ENCODE measurements at places on chromosomes 2 and 18. TPM values are rescaled to one million over a fixed set of nuclear protein-coding genes. Genes with fewer than 3 reads are reported as not detected.

Gene TDRD15
- polyA plus RNA-seq, result not detected

Gene DYNAP
- not detected for polyA plus RNA-seq

Gene INHBB
- not detected for polyA plus RNA-seq

Gene SERPINB10
- polyA plus RNA-seq, result not detected

Gene PTPRN
- polyA plus RNA-seq, result not detected

Gene MC4R
- polyA plus RNA-seq, result not detected

Gene C2orf92
- not detected for polyA plus RNA-seq

Gene MAB21L4
- polyA plus RNA-seq, result 1.7 TPM

Gene CNDP1
- 0.60 TPM for polyA plus RNA-seq

Gene SERPINB12
- polyA plus RNA-seq, result not detected

Gene ARHGAP15
- polyA plus RNA-seq, result 3.7 TPM

Gene PSTPIP2
- 4.2 TPM for polyA plus RNA-seq

All from sigmoid colon (tissue), 7 donors.